ENCODE measurements at places on chromosomes 2 and 18.

DNA sequence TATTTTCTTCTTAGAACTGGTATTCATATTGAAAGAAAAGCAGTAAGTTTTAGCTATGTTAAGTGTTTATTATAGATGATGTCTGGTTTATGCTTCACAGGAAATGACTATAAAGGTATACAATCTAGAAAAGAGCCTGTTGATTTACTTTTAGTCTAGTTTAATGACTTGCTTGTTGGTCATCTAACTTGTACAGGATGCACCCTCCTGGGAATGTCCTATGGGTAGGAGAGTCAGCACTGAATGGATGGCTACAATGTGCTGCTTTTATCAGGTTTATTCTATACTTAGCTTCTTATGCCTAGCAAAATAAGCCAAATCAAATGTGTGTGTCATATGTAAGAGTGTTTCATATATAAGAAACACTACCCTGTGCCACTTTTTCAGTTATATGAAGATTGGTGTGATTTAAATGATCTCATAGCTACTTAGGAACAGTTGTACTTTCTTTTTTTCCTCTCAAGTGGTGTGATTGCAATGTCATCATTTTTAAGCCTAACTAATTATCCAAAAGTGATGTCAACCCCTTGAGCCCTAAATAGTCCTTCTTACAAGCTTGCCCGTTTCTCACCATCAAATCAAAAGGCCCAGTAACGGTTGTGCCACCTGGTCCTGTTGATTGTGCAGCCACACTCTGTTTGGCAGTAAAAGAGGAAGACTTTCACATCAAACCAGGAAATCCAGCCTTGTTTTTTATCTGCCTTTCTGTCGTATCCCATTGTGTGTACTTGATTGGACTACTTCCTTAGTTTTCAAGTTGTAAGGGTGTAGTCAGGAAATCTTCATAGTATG, 176.0 kb downstream of the DIS3L2 start:
- no peak for DNase-seq

DNA sequence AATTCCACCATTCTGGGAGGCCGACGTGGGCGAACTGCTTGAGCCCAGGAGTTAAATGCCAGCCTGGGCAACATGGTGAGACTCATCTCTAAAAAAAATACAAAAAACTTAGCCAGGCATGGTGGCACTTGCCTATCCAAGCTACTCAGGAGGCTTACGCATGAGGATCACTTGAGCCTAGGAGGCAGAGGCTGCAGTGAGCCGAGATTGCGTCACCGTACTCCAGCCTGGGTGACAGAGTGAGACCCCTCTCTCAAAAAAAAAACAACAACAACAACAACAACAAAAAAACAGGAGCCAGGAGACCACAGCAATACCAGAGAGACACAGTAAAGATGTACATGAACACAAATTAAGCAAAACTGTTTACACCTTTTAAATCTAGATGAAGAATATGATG, 52.9 kb downstream of the TLK1 start:
- DNase-seq, result no peak

DNA sequence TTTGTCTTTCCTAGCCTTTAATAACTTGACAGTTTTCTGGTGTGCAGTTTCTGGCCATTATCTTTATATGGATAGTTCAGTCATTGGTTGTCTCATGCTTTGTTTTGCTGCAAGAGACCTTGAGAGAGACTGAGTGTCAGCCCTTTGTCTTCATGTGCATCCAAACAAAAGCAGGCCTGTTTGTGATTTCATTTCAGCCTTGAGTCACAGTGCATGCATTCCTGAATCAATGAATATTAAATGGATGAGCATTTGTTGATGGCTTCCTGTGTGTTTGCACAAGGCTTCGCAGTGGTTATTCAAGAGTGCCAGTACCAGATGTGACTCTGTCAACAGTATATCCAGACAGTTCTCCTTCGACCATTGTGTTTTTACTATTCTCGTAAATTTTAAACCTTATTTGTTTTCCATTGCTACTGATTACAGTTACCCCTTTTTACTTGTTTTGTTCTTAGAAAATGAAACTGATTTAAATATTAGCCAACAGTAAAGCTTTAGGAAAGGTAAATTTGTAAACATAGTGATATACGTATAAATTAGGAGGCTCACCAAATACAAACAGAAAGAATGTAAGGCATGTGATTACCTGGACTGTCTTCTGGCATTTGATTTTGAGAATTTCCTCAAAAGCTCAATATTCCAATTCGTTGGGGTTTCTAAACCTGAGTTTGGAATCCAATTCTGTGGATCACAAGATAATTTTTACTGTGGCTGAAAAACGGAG, 319.8 kb downstream of the CTNNA2 start:
- no peak for DNase-seq

DNA sequence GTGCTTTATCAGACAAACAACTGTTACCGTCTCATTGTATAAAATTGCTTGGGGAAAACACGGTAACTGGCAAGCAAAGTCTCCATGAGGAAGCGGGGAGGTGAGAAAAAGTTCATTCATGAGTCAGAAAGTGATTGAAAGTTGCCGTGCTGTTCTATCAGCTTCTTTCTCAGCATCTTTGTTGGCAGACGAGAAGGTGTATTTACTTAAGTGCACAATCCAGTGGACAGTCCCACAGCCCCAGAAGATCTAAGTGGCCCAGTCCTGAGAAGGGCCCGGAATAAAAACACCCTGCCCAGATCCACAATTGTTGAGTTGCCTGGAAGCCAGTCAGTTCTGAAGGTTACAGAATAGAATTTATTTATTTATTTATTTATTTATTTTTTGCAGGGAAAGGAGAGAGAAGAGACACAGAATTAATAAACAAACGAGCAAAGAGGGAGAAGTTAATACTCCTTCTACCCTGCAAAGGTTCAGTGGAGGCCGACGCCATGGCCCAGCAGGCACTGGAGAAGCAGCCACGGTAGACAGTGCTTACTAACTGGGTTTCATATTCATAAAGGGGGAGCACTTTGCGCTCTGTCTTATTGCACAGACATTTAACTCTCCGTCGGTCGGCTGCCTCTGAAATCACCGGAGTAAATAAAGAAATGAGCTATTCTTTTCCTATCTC, 676.0 kb upstream of the SALL3 start:
- no peak for DNase-seq

DNA sequence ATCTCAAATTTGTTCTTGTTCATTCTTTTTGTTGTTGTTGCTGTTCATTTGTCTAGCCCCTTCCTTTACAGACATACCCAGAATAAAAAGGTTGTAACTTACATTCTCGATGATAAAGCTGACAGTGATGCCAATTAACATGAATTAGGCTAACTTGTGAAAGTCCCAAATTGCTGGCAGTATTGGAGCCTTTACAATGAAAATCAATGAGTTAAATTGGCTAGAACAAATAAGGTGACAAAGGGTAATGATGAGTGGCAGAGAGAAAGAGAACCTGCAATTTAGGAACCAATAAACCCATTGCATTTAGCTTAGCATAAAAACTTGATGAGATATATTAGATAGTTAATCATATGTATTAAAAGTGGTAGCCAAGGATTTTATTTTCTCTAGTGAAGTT, 521.0 kb downstream of the ADCYAP1 start:
- DNase-seq, result no peak

- DNase-seq, result no peak
Measured at GRCh38 chr2:61340242-61340641, 130.6 kb downstream of the USP34 start.

DNA sequence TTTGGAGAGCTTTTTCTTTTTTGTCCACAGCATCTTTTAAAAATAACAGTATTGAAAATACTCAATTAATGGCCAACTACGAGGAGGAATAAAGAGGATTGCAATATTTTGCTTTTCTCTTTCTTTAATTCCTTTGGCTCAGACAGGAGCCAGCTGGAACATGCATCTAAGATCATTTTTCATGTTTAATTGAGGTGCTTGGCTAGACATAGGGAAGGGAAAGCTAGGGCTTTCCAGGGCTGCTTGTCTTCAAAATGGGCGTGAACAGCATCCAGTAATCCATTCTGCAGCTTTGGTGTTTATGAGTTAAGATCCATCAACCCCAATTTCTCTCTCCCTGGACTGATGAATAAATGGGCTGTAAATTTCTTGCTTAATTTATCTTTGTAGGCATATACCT, 323.0 kb downstream of the PTPRM start:
- no peak for DNase-seq

DNA sequence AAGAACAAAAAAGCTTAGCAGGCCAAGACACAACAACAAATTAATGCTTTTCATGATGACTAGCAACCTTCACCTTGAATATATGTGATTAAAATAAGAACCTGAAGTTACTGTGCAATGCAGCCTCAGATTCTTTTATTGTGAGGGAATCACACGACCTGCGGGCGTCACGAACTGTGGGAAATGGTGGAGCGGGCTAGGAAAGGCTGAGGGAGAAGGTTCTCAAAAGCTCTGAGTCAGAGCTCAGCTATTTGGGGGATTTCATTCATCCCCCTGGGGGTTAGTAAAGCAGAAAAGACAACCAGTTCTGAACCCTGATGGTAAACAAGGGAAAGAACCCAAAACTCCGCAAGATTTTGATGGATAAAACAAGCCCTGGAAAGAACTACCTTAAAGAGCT, 89.3 kb upstream of the NCKAP5 start:
- DNase-seq, result no peak

DNA sequence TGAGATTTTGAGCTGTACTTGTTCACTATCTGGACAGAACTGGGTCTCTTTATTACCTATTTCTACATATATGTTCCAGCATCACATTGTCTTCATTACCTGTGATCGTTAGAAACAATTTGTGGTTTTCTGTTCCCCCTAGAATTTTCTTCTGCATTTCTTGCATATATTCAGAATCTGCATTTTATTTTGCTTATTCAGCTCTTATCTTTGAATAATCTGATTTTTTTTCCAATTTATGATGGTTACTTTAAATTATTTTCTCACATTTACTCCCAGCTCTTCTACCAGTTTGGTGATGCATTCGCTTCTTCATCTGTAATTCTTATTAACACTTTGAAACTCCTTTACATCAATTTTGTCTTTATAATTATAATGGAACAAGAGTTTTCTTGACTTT, 55.1 kb downstream of the LYPD6B start:
- DNase-seq, result no peak

- no peak for DNase-seq
Measured at GRCh38 chr2:182319556-182320505, 107.0 kb downstream of the PDE1A start.

DNA sequence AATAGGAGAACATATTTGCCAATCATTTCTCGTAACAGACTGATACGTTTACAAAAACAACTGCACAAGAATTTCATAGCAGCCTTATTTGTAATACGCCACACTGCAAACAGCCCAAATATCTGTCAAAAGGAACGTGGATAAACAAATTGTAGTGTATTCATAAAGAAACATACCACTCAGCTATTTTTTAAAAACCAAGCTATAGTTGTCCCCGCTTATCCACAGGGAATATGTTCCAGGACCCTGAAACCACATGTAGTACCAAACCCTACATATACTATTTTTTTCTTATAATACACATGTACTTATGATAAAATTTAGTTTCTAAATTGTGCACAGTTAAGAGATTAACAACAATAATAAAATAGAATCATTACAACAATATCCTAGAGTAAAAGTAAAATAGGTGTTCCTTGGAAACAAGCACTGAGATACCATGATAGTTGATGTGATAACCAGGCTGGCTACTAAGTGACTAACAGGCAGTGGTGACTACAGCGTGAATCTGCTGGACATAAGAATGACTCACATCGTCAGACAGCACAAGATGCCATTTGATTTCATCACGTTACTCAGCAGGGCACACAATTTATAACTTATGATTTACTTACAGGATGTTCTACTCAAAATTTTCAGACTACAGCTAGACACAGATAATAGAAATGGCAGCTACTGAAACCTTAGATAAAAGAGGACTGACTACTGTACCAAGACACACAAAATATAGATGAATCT, 367.4 kb downstream of the NCKAP5 start:
- no peak for DNase-seq

GRCh38 chr2:127358044-127358443, 29.7 kb downstream of the MAP3K2 start:
- no peak for DNase-seq

Measured in gastrocnemius medialis (tissue), 4 donors.